NB4 (cell line): ENCODE measurements at places on chromosomes 12 and 14.
A peak's percentile ranks its signal among the peaks of the same experiment; 100 is the strongest.

GRCh38 chr12:110775997-110776396, 33.3 kb upstream of the PPP1CC start:
- no peak for DNase-seq

DNA sequence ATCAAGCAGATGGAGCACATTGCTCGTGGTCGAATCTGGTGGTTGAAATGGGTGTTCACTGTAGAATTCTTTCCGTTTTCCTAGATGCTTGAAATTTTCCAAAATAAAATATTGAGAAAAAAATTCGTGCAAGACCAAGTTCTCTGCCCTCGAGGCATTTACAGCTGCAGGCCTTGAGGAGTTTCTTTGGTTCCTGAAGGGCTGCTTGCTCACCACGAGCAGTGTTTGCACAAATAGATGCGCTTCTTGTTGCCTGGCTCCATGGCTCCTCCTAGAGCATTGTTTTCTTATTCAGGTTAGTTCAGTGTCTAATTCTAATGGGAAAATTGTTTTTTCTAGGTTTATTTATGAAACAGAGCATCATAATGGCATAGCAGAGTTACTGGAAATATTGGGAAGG, 74.5 kb upstream of the DYNC1H1 start:
- peak; percentile 32 for DNase-seq

GRCh38 chr14:76844223-76844622, 18.0 kb downstream of the LRRC74A start:
- DNase-seq: peak; percentile 42

DNA sequence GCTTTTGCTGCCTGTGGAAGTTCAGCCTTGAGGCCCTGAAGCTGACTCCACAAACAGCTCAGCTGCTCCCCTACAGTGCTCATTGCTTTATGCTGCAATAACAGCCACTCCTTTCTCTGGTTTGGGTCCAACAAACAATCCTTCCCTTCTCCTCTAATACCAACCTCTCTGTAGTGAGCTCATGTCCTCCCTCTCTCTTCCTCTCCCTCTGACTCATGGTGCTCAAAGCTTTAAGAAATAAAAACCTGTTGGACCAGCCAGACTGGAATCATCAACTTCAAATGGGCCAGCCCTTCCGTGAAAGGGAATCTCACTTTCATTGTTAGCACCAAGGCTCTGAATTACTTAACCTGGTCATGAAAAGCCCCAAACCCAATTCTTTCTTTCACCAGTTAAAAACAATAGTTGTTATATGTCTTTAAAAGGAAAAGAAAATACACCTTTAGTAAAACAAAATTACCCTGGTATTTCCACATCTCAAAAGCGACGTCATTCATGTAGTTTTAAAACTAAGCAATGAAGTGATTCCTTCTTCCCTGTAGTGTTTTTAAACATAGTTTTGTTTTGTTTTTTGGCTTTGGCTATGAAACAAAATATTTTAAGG, 126.4 kb downstream of the DUSP6 start:
- DNase-seq: peak; percentile 56

GRCh38 chr14:63011623-63012022, 33.6 kb downstream of the KCNH5 start:
- DNase-seq: no peak

DNA sequence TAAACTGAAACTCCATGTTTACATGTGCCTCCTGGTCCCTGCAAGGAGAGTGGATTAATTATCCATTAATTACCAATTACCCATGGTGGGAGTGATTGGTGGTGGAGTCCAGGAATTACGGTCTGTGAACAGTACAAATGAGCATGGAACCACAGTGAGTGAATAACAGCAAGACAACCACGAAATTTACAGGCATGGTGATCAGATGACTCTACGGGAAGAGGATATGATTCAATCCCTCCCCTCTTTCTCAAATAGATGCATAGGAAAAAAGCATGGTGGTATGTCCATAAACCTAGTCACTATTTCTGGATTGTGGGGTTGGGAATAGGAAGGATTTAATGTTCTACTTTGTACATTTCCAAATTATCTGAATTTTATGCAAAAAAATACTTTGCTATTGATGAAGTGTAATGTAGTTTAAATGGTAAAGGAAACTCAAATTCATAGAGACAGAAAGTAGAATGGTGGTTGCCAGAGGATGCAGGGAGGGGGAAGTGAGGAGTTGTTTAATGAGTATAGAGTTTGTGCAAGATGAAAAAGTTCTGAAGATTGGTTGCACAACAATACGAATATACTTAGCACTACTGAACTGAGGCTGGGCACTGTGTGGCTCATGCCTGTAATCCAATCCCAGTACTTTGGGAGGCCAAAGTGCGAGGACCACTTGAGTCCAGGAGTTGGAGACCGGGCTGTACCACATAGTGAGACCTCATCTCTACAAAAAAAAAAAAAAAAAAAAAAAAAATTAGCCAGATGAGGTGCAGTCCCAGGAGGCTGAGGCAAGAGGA, 41.2 kb upstream of the C12orf75 start:
- peak; percentile 26 for DNase-seq

GRCh38 chr12:15899282-15899870, 11.8 kb upstream of the DERA start:
- DNase-seq: peak; percentile 43

GRCh38 chr12:6370994-6371754, 4.2 kb downstream of the SCNN1A start:
- peak; percentile 65 for DNase-seq

GRCh38 chr14:51400139-51400538, 160.1 kb downstream of the TMX1 start:
- no peak for DNase-seq

- no peak for DNase-seq
Measured at GRCh38 chr12:4416276-4416675, 29.3 kb downstream of the FGF6 start.

GRCh38 chr12:89756585-89757398, 48.2 kb upstream of the ATP2B1 start:
- DNase-seq: peak; percentile 100

DNA sequence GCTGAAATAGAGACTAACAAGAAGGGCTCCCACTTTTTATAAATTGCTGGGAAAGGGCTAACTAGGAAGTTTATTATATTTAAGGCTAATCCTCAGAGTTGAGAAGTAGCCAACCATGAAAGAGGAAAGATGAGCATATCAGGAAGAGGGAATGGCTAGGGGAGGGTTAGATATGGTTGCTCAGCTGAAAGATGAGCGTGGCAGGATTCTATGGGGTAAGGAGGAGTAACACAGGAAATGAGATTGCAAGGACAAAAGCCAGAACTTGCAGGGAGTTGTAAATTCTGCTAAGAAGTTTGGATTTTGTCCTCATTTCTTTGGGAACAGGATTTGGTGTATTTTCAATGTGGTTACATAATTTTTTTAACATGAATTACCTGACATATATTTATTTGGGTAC, 127.4 kb upstream of the ATP2B1 start:
- DNase-seq: no peak

DNA sequence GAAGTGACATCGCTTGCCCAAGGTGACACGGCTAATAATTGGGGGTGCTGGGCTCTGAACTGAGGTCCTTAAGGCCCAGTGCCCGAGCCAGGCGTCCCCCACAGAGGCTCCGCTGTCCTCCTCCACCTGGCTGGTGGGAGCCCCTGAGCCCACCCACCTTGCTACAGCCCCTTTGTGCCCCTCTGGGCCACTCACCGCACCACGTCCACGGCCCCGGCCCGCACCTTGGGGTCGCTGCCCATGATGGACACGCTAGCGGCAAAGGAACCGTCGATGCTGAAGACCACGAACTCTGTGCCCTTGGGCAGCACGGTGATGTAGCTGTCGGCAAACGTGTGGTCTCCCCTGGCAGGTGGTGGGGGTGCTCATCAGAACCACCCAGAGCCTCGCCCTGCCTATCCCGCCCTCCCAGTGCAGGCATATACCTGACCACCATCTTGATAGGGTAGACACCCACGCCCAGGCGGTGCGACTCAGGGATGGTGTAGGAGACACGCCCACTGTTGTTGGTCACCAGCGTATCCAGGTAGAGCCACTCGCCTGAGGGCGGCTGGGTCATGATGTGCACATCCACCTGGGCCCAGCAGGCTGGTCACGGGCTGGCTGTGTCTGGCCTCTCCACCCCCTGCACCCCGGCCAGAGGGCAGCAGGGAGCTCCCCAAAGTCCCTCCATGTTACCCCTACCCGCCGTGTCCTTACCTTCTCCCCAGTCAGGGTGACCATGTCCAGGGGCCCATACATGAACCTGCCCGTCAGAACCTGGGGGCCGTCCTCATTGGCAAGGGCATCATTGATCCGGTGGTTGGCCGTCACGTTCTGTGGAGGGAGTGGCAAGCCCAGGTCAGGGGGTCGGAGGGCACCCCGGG, 6.8 kb downstream of the ARL6IP4 start:
- DNase-seq: no peak

DNA sequence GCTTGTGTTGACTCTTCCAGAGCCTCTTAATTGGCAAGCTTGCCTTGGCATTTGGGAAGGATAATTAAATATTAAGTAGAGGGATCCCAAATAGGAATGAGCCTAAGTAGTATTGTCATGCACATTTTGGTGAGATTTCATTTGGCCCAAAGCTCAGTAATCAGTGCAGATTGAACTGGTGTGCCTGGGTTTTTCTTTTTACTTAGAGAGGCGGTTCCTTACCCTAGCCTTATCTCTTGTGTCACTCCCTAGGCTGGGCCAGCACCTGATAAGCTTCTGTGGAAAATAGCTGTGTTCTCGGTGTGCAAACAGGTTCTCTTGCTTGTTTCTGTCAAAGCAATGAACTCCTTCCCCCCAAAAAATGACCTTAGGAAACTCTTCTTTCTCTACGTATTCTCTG, 9.3 kb upstream of the B4GALNT3 start:
- DNase-seq: no peak

GRCh38 chr14:100825713-100826331, at the start of gene MEG3:
Gene MEG3, plus strand, starts transcription at chr14:100826118.
- DNase-seq: no peak

DNA sequence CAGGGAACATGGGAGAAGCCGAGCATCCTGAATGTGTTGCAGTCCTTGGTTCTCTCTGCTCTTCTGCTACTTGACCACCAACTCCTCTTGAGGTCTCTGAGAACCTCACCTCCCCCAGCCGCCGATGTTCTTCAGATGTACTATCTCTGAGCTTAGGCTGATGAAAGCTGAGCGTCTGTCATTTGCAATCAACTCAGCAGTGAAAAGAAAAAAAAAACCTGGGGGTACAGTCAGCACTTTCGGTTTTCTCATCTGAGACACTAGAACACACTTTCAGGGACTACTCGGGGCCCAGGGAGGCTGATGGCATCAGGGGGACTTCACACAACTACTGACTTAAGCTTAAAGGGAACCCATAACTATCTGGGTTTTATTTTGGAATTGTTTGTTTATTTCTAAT, 9.6 kb upstream of the FLVCR2 start:
- no peak for DNase-seq

DNA sequence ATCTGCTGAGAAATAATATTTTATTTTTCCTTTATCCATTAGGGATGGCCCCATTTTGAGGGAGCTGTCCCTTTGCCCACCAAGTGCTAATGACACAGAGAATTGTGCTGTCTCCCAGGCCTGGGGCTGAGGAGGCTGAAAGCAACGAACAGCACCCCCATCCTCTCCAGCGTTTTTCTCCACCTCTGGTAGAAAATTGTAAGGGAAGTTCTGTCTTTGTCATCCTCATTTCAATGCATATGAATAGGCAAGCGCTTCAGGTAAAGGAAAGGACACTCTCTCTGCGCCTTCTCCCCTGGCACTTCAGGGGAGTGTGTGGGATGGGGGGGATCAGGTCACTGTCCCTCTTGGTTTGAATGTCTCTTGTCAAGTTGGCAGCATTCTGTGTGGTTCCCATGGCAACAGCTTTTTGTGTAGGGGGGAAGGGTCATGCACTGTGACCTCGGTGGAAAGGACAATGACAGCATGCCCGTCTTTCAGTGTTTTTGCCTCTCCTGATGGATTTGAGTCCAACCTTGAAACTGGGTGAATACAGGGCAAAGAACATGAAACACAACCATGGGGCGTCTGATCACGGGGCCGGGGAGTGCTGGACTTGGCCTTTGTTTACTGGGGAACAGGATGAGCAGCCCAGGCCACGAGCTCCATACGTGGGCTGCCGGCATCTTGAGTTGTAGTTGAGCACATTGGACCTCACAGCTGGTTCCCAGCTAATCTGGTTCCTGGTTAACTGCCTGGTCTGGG, 230.2 kb downstream of the VRK1 start:
- no peak for DNase-seq

GRCh38 chr12:96271469-96272199, 77.5 kb downstream of the ELK3 start:
- no peak for DNase-seq

- DNase-seq: peak; percentile 38
Measured at GRCh38 chr12:42326541-42327226, 717 bp downstream of the PPHLN1 start.

- DNase-seq: no peak
Measured at GRCh38 chr12:67928621-67929383, 60.4 kb upstream of the IFNG-AS1 start.

GRCh38 chr12:12823300-12823699, 10.2 kb downstream of the DDX47 start:
- no peak for DNase-seq

GRCh38 chr12:115973066-115973465, 304.4 kb downstream of the MED13L start:
- no peak for DNase-seq

- no peak for DNase-seq
Measured at GRCh38 chr12:64636856-64637255, 26.6 kb downstream of the RASSF3 start.

- no peak for DNase-seq
Measured at GRCh38 chr12:123358035-123358434, 6.6 kb downstream of the SBNO1 start.

GRCh38 chr14:87756661-87757060, 236.3 kb downstream of the GALC start:
- DNase-seq: no peak

DNA sequence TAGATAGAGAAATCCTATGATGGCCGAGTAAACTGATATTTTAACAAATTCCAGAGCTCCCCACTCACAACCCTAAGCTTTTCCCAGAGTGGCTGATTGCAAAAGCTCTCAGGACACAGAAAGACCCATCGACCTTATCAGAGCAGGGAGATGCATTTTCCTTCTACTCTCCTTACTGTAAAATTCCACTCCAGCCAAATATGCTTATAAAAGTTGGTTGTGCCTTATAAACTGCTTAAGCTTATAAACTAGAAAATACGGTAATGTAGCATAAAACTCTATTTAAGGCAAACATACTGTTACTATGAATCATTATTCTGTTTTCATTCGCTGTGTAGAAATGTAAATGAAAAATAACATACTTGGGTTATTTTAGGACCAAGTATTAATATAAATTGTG, 41.6 kb upstream of the TRHDE start:
- no peak for DNase-seq

GRCh38 chr14:101077481-101078074, 174.1 kb upstream of the RTL1 start:
- peak; percentile 45 for DNase-seq

- DNase-seq: no peak
Measured at GRCh38 chr14:83355609-83356008, 1822.0 kb upstream of the SEL1L start.

DNA sequence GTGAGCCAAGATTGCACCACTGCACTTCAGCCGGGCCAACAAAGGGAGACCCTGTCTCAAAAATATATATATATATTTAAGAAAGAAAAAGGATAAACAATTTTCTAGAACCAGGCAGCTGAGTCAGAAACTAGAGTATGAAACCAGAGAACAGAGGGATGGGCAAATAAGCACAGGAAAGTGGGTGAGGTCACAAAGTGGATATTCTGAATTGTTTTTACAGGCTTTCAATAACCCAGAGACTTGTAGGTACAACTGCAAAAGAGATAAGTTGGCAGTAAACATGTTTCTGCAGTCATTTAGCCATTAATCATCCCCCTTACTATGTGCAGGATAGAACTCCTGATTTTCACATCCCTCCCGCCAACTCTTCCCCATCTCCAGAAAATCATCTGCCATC, 94.2 kb downstream of the BTG1 start:
- DNase-seq: no peak
